GOT3 (cell line): ENCODE measurements at places on chromosomes 7 and 10.

DNA sequence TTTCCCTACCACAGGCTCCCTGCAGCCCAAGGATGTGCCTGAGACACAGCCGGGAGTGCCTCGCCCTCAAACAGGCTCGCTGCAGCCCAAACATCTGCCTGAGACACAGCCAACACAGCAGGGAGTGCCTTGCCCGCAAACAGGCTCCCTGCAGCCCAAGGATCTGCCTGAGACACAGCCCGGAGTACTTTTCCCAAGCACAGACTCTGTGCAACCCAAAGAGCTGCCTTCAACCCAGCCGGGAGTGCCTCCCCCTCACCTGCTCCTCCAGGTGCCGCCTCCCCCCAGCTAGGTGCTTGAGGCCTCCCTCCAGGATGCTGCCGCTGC is 42.9 kb downstream of the ANTXRL start:
- no peak for DNase-seq

DNA sequence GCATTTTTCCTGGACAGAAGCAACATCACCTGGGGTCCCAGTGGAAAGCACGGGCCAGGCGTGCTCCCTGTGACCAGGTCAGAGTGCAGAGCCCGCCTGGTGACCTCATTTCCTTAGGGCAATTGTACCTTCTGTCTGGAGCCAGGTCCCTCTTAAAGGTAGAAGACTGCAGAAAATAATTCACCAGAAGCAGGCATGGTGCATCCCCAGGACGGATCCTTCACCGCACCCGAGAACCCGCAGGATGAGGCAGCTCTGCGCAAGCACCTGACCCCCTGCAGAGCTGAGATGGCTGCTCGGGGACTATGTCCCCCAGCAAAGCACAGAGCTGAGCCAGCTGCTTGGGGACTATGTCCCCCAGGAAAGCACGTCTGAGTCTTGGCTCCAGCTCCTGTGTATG is 557.6 kb downstream of the PTPRN2 start:
- no peak for DNase-seq

GRCh38 chr7:151571471-151571870 is 51.8 kb upstream of the RHEB start:
- DNase-seq: no peak

DNA sequence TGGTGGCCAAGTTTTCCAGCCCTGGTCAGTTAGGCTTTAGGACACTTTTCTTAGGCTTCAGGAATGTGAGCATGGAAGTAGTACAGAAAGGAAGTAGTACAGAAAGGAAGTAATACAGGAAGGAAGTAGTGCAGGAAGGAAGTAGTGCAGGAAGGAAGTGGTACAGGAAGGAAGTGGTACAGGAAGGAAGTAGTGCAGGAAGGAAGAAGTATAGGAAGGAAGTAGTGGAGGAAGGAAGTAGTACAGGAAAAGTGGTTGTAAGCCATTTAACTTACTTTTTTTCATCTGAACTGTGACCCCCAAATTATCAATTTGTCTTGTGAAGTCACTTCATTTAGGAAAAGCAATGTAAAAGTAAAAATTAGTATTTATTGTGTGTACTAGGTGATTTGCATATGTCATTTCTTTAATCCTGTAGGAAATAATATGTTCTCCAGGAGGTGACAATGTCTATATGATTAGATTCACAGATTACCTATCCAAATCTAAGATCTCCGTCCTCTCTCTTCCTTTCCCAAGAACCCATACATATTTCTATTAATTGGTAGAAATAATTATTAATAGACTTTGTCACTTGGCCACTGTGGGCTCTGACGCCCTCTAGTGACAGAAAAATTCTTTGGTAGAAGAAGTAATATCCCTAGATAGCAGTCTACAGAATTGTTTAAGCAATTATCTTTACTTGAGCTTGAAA is 3.9 kb upstream of the FAS start:
- no peak for DNase-seq

GRCh38 chr7:49855281-49855980 is 82.0 kb downstream of the VWC2 start:
- no peak for DNase-seq

GRCh38 chr7:84195295-84196060 is 889 bp upstream of the SEMA3A start:
- DNase-seq: no peak

- DNase-seq: no peak
Measured at GRCh38 chr10:15393139-15393825, 22.2 kb upstream of the FAM171A1 start.

GRCh38 chr7:47354831-47355541 is 226.9 kb downstream of the TNS3 start:
- no peak for DNase-seq

- DNase-seq: no peak
Measured at GRCh38 chr10:34305189-34305588, 509.9 kb downstream of the PARD3 start.

GRCh38 chr7:126937171-126937570 is 315.6 kb downstream of the GRM8 start:
- DNase-seq: no peak

DNA sequence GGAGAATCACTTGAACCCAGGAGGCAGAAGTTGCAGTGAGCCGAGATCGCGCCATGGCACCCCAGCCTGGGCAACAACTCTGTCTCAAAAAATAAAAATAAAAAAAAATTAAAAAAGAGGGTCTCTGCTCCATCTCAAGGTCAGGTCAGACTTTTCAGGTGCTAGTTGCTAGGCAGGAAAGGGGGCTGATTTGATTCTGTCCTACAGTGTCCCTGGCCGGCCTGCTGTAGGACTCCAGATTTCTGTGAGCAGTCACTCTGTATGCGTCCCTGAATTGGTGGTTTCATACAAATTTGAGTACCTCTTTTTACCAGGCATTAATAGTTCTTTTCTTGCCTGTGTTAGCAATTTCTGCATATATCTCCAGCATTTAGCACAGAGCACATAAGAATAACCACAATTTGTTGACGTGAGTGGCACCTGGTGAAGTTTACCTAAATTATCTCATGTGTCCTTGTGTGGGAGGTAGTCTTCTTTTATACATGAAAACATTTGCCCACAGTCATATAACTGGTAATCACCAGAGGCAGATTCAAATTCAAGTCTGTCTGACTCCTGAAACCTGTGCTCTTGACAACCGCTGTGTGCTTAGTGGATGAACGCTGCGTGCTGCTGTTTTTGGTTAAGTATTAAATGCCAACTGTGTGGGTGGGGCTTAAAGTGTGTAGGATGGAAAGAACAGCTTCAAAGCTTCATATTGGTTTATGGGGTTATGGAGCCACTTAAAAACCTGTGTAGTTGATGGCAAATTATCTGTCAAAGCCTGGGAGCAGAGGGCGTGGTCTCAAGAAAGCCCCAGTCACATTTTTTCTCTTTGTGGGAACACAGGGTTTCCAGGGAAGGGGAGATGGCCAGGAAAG is 3.2 kb upstream of the ZNF775 start:
- DNase-seq: no peak

GRCh38 chr7:47132471-47132870 is 449.4 kb downstream of the TNS3 start:
- DNase-seq: no peak

DNA sequence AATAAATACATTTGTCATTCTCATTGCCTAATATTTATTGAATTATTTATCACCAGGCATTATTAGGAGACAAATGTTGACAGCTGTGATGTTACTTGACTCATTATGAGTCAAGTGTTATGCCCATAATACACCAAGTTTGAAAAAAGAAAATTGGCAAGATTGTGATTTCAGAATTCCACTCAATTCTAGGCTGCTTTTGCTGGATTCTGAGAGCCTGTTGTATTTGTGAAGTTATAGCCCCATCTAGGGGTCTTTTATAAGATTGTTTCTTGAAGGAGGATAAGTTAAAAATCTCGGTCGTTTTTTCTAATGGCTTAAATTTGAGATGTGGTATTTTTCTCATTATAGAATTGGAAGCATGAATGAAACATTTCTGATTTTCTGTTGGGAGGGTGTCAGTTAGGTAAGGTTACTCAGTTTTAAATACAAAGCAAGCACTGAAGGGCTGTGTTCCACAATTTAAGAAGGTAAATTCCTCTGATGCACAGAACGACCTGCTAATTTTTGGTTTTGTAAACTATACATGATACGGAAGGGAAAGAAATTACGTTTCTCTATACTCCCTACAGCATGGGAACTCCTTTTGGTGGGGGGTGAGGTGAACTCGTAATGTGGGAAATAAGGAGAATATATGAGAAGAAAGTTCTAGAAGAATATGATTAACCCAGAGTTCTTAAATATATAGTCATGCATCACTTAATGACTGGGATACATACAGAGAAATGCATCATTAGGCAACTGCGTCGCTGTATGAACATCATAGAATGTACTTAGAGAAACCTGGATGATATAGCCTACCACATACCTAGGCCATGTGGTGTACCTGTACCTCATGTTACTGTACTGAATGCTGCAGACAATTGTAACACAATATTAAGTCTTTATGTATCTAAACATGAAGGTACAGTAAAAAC is 2.6 kb downstream of the STK31 start:
- no peak for DNase-seq

GRCh38 chr10:111122127-111122526 is 45.3 kb downstream of the ADRA2A start:
- DNase-seq: no peak

DNA sequence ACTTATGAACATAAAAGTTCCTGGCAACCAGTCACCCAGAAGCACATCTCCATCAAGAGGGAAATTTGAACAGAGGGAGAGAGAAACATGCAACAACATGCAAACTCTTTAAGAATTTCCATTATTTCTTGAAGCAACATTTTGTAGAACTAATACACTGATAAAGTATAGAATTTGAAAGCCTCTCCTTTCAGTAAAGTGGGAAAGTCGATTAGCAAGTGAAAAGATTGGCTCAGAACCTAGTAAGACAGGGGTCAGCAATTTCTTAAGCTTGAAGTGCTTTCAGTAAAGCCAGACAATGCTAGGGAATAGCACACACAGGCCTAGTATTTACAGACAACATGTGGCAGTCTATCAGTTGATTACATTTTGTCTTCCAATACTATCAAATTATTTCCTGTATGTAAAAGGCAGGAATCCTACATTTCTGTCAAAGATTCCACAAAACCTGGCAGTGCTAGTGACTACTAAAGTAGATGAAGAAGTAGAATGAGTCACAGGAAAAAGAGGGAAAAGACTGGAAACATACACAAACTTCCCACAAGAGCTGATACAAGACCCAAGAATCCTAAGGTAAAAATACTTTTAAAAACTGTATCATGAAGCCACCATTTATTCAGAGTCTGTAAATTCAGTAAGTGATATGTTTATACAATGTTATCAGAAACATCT is 25.2 kb downstream of the DNAJC1 start:
- DNase-seq: no peak

- no peak for DNase-seq
Measured at GRCh38 chr7:44769776-44770294, 21.2 kb downstream of the ZMIZ2 start.

DNA sequence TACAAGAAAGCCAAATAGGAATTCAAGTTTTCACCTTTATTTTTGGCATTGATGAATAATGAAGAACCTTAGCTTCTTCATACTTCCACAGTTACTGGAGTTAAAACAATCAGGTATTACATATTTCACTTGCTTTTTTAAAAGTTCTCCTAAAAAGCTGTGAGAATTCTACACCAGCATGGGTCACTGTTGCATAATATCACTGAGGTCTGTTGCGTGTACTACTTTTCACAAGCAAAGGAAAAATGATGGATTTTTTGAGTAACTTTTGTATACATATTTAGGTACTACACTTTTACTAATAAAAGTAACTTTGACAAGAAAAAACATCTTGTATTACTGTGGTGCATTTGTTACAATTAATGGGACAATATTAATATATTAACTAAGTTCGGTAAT is 15.2 kb downstream of the FAM24B start:
- DNase-seq: no peak

DNA sequence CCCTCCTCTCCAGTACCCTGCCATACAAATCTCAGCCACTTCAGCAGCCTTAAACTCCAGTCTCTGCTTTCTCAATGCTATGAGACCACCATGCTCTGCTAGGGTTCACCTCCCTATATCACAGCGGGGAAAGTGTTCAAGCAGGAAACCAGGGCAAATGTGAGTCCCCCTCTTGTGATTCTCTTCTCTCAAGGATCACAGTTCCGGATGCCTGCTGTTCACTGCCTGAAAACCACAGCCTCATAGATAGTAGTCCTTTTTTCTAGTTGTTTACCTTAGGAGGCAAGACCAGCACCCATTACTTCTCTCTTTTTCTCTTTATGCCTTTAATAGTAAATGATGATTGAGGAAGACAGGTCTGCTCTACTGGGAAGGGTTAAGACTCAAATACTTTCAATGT is 100.8 kb downstream of the SGMS1 start:
- DNase-seq: no peak

- DNase-seq: no peak
Measured at GRCh38 chr7:142886866-142887265, 1.3 kb upstream of the TRPV6 start.

- DNase-seq: no peak
Measured at GRCh38 chr10:29136411-29136810, 152.5 kb upstream of the LYZL1 start.

DNA sequence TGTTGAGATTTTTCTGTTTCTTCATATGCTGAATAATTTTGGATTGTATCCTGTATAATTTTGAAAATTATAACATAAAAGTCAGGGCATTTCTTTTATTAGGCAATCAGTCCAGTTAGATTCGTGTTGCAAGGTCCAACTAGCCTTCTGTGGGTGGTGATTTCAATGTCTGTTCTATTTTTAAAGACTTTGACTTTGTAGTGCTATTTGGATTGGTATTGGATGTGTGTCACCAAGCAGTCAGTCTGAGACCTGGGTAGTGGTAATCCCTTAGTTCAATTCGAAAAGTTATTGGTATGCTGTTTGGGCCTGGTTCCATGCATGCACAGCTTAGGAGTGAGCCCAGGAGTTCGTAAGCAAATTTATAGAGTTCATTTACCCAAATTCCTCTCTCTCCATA is 82.2 kb downstream of the EPDR1 start:
- DNase-seq: no peak

DNA sequence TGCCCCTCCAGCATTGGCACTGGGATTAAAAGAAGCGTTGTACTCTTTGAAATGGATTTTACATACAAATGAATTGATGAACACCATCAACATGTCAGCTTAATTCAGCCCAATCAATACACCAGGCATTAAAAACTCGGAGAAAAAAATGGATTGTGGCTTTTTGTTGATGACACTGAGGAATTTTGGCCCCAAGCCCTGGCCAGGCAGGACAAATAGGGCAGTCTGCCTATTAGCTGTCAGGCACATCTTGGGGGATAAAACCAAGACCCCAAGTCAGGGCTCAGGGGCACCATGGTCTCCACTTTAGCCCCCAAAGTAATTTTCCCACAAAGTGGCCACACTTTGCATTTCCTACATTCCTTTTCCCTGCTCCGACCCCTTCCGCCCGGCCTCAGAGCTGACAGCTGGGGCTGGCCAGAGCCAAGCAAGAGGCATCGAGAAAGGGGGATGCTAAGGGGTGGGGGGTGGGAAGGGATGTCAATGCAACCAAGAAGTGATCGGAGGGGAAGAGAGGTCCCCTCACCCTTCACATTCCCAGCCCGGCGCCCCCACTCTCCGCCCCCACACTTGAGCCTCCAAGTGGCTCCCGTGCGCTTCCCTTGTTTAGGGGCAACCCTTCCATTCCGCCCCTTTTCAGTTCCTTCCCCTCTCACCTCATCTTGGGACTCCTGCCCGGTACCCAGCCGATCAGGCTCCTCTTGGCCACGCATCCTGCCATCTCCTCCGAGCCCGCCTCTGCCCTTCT is 711 bp downstream of the HIP1 start:
- no peak for DNase-seq

GRCh38 chr7:76380623-76380966 is 21.8 kb upstream of the YWHAG start:
- no peak for DNase-seq

- no peak for DNase-seq
Measured at GRCh38 chr7:144063710-144064109, 5.9 kb upstream of the OR2A25 start.

GRCh38 chr7:55903985-55904759 is 16.9 kb downstream of the ZNF713 start:
- DNase-seq: no peak
